Right ventricle myocardium inferior (tissue), 1 donor: ENCODE measurements at places on chromosomes 4 and X.

DNA sequence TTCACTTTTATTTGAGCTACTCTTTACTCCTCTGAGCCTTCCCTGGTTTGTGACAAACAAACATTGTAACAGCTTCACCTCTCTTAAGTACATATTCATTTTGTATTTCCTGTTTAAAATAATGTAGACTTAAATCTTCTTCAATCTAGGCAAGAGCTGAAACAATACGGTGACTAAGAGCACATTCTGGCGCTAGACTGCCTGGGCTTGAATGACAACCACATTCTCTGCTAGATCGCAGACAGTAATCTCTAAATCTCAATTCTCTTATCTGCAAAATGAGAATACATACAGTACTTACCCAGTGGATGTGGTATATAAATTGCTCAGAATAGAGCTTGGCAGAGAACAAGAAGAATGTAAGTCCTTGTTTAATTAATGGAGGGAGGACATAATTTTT lies 144.8 kb downstream of the ARAP2 start:
- DNase-seq, result no peak

- DNase-seq, result no peak
Observed at GRCh38 chrX:37378404-37378803, 29.2 kb downstream of the PRRG1 start.

DNA sequence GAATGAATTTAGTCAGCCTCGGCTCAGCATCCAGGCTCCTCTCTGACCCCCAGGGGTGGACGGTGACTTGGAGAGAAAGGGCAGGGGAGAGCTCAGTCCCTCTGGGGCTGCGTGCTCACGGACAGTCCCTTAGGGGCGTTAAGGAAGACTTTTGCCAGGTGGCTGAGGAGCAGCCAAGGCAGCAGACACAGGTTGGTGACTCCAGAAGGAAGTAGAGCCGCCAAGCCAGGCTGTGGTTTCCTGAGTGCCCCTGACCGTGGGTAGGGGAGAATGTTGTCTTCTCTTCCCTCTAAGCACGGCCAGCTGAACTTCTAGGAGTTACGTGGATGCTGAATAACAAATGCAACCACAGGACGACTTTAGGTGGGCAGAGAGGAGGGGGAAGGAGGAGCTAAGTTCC lies 91.0 kb upstream of the MTM1 start:
- DNase-seq, result no peak

DNA sequence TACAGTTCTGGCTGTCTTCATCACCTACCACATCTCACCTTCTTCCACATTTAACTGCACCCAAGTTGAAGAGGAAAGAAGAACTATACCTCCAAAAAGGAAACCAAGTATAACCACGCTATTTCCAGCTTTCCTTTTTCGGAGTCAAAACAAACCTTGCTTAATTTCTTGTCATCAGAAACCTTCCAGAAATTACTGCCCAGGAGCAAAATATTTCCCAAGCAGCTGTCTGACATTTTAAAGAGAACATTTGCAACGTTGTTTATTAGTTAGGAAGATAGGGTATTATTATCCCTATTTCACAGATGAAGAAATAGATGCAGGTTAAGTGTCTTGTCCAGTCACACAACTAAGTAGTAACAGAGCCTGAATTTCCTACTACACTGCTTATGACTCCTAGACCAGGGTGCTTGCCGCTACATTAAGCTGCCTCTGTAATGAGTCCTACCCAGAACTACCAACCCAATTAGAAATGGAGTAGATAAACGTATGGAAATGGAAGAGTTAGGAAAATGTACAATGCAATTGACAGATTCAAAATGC lies 2.2 kb upstream of the ACSL4 start:
- no peak for DNase-seq
